ENCODE measurements at places on chromosomes 6 and 20.

- DNase-seq: no peak
Measured at GRCh38 chr20:57966620-57967019, 256.8 kb upstream of the PMEPA1 start.

DNA sequence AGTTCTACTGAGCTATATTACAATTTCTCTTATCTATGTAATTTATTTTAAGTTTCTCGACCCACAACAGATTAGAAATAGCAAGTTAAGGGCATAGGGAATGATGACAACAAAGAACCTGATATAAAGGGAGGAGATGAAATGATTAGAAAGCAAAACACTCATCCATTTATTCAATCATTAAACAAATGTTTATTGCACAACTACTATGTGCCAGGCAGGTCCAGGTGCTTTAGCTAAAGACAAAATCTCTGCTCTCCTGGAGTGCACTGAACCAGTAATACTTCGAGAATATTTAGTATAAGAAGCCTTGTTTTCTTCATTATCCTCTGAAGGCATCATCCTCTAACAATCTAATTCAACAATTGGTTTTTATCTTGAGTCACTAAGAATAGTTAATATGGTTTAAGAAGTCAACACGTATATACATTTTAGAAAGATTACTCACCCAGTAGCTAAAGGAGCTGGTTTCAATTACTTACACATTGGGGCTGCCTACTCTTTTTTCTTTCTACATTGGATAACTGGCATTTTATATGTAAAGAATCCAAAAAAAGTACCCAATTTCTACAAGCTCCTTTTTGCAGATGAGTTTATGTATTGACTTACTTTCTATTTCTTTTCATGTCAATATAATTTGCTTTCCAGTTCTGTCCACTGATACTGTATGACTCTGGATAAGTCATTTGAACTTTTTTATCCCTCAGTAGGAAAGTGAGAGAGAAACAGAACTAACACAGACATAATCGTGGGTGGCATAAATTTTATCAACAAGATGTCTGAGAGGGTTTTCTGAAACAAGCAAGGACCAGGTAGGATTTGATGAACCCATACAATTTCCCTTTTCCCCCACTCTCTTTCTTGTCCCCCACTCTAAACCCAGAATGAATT lies 312.6 kb downstream of the CLIC5 start:
- DNase-seq: no peak

GRCh38 chr20:59743767-59744485 lies 139.6 kb downstream of the PHACTR3 start:
- no peak for DNase-seq

DNA sequence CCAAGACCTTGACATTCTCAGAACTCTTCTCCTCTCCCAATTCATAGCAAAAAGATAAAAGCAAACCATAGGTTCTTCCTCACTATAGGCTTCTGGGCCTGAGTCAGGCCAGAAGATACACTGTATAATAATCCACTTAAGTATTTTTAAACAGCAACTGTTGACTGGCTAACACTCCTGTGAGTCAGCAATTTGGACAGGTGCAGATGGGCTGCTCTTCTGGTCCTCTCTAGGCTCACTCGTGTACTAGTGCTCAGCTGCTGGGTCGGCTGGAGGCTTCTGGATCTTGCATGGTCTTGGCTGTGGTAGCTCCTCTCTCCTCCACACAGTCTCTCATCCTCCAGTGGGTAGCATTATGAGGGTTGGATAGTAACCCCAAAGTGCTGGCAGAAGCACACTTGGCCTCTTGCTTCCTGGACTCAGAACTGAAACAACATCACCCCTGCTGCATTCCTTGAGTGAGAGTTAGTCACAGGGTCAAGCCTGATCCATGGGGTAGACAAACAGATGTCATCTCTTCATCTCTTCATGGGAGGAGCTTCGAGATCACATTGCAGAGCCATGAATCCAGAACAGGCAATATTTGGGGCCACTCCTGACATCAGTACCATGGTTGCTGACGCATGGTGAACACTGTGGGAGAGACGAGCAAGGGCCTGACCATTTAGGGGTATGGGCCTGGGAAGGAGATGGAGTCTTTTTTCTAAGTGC lies 86.9 kb downstream of the C6orf118 start:
- no peak for DNase-seq

- no peak for DNase-seq
Measured at GRCh38 chr6:104505838-104506237, 353.9 kb downstream of the HACE1 start.

- DNase-seq: no peak
Measured at GRCh38 chr6:169345146-169345545, 91.5 kb upstream of the THBS2 start.

GRCh38 chr6:14089224-14089623 lies 28.3 kb upstream of the CD83 start:
- no peak for DNase-seq

- DNase-seq: no peak
Measured at GRCh38 chr20:10654630-10655029, 19.2 kb downstream of the JAG1 start.

DNA sequence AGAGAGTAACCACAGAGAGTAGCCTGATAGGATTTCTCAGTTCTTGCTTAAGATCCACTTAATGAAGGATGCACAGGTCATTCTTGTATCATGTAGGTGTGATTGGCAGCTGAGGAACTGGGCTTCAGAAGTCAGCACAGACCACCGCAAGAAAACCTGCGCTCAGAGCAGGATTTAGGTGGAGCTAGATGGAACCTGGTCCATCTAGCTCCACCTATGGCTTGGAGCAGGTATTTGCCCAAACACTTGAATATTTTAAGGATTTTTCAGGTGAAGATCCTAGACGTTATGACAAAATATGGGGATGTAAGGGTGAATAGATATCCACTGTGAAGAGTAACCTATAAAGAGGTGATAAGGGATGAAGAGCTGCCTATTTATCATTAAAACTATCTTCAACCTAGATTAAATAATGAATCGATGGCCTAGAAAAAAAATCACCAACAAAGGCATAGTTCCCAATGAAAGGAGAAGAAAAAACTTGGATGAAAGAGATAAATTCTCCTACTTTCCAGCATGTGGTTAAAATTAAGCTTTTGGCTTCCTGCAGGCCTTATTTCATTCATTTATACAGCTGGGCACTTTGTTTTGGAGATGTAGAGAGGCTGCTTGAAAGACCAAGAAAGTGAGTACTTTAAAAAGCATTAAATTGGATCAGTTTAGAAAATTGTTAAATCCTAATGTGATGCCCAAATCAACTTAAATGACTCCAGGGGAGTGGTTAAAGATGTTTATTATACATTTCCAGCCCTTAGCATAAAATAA lies 778.4 kb upstream of the GJE1 start:
- DNase-seq: no peak

DNA sequence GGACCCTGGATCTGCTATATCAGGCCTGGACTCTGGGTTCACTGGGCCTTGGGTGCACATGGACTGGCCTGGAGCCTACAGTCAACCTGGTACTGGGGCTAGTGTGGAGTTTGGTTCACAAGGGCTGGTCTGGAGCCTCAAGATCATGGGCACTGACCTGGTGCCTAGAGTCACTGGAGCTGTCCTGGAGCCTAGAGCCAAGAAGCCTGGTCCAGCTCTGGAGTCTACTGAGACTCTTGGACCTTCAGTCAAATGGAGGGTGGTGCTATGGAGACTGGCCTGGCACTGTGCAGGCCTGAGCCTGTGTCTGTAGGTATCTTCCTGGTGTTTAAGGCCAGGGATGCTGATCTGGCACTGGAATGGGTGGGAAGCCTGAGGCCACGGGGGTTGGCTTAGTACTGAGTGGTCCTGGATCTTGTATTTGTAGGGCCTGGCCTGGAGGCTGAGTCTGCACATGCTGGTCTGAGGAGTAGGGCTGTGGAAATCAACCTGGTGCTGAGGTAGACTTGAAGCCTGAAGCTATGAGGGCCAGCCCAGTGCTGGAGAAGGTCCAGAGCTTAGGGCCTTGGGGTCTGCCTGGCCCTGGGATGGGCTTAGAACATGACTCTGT lies 16.5 kb upstream of the WFDC9 start:
- DNase-seq: no peak

DNA sequence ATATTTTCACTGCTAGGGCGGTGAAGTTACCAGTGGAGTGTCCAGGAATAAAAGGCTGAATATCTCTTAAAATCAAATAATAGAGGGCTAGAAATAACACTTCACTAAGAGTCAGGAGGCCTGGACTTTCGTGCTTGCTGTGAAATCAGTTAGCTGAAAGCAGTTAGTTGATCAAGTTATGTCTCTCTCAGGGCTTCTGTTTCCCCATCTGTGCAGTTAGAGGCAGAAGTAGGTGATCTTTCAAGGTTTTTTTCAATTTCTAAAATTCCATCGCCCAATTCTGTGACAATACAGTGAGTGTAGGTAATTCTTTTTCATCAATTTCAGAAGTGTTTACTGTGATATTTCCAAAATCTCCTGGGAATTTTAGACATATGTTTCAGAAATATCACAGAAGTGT lies 72.5 kb upstream of the GLP1R start:
- no peak for DNase-seq

DNA sequence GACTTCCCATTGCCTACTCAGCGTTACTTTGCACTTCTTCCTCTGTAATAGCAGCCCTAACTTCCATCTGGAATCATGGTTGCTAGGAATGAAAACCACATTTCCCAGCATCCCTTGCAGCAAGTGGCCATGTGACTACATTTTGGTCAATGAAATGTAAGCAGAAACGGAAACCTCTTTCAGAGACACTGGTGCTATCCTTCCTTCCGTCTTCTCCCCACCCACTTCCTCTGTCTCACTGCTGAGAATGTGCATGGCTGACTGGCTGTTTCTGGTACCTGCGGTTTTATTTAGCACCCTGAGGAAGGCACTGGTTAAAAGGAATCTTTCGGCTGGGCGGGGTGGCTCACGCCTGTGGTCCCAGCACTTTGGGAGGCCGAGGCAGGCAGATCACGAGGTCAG lies 107.4 kb downstream of the SCML4 start:
- peak; percentile 27 for DNase-seq

DNA sequence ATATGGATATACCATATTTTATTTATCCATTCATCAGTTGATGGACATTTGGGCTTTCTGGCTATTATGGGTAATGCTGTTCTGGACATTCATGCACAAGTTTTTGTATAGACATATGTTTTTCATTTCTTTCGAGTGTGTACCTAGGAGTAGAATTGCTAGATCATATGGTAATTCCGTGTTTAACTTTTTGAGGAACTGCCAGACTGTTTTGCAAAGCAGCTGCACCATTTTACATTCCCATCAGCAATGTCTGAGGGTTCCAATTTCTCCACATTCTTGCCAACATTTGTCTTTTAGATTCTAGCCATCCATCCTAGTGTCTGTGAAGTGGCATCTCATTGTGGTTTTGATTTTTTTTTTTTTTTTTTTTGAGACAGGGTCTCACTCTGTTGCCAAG lies 20.8 kb downstream of the SRC start:
- DNase-seq: no peak

DNA sequence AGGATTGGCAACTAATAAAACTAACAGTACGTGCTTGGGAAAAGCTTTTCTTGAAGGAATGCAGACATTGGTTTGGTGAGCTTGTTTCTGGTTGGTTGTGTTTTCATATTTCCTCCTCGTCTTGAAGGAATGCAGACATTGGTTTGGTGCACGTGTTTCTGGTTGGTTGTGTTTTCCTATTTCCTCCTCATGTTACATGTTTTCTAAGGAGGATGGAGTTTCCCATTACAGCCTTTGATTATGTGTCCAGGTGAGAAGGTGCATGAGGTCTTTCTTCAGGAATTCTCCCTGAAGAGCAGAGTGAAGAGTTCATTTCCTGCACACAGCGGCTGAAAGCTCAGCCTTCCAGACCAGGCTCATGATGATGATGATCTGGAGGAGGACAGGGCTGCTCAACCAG lies 190.6 kb downstream of the SMOC2 start:
- DNase-seq: no peak
